ENCODE measurements at places on chromosomes 5 and 9. TPM values are rescaled to one million over a fixed set of nuclear protein-coding genes. Genes with fewer than 3 reads are reported as not detected.

- no peaks in the 10 kb centered on the region for H3K4me1 ChIP-seq
- H3K27ac ChIP-seq, result no peak overlapping the region
- H3K27me3 ChIP-seq, result no peaks in the 10 kb centered on the region
- H3K4me3 ChIP-seq, result no peak overlapping the region
- no peaks in the 10 kb centered on the region for H3K36me3 ChIP-seq
Measured at GRCh38 chr5:28542987-28543386, 1504.6 kb upstream of the CDH9 start.

DNA sequence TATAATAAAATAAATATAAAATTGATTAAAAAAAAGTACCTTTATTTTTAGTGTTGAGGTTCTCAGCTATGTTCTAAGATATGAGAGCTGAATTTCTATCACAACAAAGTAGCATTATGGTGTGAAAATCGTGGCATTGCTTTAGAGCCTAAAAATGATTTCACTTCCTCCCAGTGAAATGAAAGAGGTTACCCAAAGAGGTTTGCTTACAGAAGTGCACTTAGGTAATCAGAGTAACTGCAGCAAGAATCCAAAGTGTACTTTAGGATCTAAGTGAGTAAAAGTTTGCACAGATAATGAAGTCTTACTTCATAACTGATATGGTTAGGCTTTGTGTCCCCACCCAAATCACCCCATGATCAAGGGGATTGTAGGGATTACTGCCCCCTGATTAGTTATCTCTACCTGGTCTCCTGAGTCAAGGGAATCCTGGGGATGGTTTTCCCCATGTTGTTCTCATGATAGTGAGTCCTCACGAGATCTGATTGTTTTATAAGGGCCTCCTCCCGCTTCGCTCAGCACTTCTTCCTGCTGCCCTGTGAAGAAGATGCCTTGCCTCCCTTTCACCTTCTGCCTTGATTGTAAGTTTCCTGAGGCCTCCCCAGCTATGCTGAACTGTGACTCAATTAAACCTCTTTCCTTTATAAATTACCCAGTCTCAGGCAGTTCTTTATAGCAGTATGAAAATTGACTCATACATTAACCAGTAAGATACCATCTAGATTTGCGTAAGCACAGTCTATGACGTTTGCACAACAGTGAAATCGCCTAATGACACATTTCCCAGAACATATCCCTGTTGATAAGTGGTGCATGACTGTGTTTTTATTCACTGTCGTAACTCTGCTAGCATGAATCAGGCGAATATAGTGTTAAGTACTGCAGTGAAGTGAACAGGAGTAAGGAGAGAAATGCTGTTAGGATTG, 40.3 kb upstream of the LRRC70 start:
- no peaks in the 10 kb centered on the region for H3K27me3 ChIP-seq
- no peak overlapping the region for H3K27ac ChIP-seq
- no peak overlapping the region for H3K4me3 ChIP-seq

GRCh38 chr5:136560126-136560525, 194.8 kb upstream of the TRPC7 start:
- H3K4me3 ChIP-seq, result no peak overlapping the region
- H3K27me3 ChIP-seq, result no peaks in the 10 kb centered on the region

- H3K36me3 ChIP-seq, result peaks cover 59% of the 10 kb centered on the region
- no peaks in the 10 kb centered on the region for H3K4me1 ChIP-seq
- H3K27me3 ChIP-seq, result no peaks in the 10 kb centered on the region
- no peak for DNase-seq
- H3K4me3 ChIP-seq, result no peak overlapping the region
- no peak overlapping the region for H3K27ac ChIP-seq
Measured at GRCh38 chr9:101408374-101409078, 9.9 kb downstream of the ZNF189 start.

DNA sequence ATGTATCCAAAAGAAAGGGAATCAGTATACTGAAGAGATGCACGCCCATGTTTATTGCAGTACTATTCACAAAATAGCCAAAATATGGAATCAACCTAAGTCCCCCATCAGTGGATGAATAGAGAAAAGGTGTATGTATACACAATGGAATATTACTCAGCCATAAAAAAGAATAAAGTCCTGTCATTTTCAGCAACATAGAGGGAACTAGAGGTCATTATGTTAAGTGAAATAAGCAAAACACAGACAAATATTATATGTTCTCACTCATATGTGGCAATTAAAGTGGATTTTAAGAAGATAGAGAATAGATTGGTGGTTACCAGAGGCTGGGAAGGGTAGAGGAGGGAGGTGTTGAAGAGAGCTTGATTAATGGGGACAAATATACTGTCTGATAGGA, 88.6 kb downstream of the NIPBL start:
- H3K27ac ChIP-seq, result no peak overlapping the region
- H3K36me3 ChIP-seq, result peaks cover 5% of the 10 kb centered on the region
- no peak for DNase-seq

GRCh38 chr9:128057724-128058409, 9.3 kb downstream of the NAIF1 start:
- no peaks in the 10 kb centered on the region for H3K27me3 ChIP-seq
- H3K4me3 ChIP-seq, result no peak overlapping the region
- H3K4me1 ChIP-seq, result peaks cover 40% of the 10 kb centered on the region
- no peak overlapping the region for H3K27ac ChIP-seq
- peaks cover 16% of the 10 kb centered on the region for H3K36me3 ChIP-seq
- DNase-seq, result no peak

GTF2H2C gene
- 13.9 TPM for total RNA-seq

RNF224 gene
- not detected for total RNA-seq

ARSB gene
- 59.4 TPM for total RNA-seq

SPINK4 gene
- not detected for total RNA-seq
